ENCODE measurements at places on chromosomes 2 and 18.

GRCh38 chr2:223889229-223889628, 51.8 kb upstream of the AP1S3 start:
- no peak for DNase-seq

- no peak for DNase-seq
These were observed 29.0 kb downstream of the PTPN4 start for GRCh38 chr2:119788752-119789151.

- DNase-seq, result no peak
These were observed 107.7 kb downstream of the COL6A3 start for GRCh38 chr2:237306083-237306786.

DNA sequence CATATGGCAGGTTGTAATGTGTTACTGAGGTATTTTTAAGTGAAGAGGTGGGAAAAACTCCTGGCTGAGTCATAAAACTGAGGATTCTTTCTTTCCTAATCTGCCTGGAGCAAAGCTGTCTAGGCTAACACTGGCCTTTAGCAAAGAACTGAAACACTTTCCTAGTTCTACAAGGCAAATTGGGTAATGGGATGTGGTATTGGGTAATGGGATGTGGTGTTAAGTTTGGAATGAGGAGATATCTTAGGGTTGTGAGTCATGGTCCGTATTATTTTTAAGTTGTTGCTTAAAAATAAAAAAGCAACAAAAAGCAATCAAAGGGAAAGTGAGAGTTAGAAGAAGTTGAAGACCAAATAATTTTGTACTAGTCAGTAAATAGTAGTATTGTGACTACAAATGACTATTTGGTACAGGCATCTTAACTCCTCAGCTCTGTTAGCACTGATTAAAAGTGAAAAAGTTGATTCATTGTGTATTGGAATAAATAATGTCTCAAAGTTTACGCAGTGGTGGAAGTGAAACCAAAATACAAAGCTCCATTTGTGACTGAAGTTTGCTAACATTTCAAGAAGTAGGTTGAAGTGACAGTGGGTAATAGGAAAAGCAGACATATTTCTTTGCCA, 216.8 kb downstream of the CAMKMT start:
- no peak for DNase-seq

DNA sequence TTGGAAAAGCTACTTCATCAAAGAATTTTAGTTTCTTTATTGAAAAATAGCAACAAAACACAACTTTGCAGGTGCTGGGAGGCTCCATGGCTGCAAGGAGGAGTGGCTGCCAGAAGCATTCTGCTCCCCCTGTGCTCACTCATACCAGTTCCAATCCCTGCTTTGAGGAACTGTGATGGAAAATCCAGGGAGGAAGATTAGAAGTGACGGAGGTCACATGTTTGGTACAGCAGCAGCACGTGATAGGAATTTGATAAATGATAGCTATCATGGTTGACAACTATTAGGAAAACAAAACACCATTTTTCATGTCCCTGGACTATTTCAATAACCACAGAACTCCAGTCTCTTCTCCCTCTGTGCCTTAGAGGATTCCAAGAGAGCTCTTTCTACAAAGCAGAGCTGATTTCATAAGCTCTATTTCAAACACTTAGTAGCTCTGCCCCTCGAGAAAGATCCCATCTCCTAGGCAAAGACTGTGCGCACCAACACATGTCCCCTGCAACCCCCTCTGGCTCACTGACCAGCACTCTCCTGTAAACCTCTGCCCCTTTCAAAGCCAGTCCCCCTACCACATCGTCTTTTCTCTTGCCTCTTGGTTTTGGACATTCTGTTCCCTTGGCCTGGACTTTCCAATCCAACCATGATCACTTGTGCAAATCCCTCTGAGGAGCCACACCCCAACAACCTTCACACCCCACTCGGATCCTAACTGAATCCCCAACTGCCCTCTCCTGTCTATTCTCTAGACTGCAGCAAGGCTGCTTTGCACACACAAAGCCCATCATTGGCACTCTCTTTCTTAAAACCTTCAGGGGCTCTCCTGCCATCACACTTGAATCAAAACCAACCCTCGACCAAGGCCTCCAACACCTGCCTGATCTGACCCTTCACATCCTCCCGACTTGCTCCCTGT, 352.4 kb upstream of the PKDCC start:
- no peak for DNase-seq

DNA sequence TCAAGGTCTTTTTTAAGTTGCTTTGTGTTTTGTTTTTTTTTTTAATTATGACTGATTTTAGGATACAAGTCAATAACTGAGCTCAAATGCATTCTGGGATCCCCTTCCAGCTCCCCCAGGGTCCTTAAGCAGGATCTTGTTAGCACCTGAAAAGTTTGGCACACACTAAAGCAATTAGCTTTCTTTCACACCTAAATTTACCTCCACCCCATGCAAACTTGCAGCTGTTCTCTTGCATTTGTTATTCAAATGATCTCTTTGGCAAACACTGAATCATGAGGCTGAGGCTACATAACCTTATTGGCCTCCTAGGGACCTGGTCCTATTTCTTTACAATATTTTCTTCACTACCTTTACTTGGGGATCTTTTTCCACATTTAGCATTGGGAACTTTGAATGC, 2026.1 kb upstream of the CELF4 start:
- no peak for DNase-seq

DNA sequence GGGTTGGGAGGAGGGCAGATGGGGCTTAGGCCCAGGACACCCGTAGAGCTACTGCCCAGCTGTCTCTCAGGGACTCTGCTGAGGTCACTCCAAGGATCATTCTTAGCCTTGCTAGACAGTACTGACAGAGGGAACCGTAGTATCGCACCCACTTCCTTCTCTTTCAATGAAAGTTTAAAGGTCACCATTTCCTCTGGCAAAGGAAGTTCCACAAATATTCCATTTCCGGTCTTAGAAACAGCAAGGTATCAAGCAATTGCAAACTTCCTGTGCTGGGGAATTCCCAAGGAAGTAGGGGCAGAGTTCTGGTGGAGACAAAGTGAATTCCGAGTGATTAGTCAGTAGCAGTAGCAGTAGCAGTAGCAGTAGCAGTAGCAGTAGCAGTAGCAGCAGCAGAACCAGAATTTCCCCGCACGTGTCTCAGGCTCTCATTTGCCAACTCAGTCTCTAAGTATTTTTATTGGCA, 24.7 kb downstream of the IL1B start:
- no peak for DNase-seq

GRCh38 chr2:148967578-148967977, 70.9 kb upstream of the LYPD6B start:
- DNase-seq, result no peak

DNA sequence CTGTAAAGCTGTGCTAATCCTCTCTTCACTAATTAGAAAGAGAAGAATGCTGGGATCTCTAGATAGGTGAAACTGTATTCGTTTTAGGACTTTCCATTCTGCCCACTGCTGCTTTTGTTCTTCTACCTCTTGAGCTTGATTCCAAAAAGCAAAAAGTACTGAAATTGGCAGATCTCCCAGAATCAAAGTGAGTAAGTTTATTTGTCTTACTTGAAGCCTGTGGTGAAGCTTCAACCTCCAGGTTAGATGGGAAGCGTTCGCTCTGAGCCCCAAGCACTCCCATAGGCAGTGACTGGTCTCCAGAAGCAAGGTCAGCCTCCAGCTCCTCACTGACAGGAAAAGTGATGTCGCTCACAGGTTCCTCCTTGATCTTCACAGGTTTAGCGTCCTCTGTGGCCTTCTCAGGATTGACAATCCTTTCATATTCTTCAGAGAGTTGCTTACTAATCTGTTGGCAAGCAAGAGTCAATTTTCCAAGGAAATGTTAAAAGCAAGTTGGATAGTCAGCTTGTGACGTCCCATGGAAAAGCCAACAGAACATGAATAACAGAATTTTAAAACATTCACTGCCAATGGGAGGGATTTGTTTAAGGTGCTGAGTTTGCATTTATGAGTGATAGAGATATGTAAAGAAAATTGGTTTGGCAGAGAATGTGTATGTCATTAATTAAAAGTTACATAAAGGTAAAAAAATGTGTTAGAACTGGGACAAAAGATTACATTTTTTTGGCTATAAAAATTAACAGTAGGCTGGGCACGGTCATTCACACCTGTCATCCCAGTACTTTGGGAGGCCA, 8.1 kb downstream of the SUPT7L start:
- DNase-seq, result no peak

DNA sequence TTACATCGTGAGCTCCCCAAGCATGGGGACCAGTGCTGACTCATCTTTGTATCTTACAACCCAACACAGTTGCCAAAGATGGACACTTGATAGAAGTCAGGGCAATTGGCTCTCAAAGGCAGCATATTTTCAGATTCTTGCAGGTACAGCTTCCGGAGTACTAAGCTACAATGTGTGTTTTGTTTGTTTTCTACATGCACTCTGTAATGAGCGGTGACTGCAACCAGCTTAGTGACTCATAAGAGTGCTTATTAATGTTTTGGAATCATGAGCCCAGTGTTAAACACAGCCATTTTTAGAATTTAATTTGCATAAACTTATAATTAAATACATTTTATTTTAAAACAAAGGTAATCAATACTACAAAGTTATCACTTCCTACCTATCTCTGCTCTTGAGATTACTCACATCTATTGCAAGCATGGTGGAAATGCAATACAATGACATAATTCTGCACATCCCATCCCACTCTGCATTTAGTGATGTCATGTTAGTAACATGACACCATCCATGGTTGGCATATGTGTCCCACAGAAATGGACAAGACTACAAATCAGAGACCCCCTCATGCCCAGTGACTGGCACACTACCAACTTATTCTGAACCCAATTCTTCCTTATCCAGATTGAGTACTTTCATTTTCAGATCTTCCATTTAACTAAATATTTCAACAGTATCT, 399.8 kb upstream of the ST6GAL2 start:
- DNase-seq, result no peak

GRCh38 chr2:50084086-50084843, 930.0 kb upstream of the FSHR start:
- no peak for DNase-seq

DNA sequence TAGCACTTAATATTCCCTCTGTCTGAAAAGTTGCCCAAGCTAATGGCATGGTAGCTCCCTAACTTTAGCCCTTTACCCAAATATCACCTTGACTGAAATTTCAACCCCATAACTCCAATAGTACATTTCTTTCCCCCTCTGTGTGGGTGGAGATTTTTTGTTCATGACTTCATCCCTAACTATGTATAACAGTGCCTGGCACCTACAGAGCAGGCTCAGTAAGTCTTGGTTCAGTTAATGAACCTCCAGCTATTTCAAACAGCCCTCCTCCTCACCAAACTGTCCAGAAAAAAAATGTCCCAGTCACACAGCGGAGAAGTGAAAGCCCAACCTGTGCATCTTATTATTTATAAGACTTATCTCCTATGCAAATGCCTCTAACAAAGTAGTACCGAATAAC, 18.6 kb downstream of the BUB1 start:
- DNase-seq, result no peak

- DNase-seq, result no peak
These were observed at the start of gene UGT1A7 for GRCh38 chr2:233681521-233682099. TSS of gene UGT1A7 (plus strand) at chr2:233681901. CDS start at chr2:233681938, 37 bp downstream.

DNA sequence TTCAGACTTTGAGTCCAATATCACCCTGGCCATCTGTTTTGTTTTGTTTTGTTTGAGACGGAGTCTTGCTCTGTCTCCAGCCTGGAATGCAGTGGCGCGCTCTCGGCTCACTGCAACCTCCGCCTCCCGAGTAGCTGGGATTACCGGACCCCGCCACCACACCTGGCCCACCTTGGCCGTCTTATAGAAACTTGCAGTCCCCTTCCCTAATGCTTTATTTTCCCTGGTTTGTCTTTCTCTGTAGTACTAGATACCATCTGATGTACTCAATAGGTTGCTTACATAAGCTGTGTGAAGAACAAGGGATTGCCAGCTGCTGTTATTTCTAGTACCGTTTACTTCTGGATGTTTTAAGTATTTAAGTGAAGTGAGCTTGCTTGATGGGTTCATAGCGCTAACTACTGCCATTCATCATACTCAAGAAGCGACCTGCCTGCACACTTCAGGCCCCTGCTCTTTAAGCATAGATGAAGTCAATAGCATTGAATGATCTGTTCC, 1.2 kb downstream of the RPL31 start:
- DNase-seq, result no peak

DNA sequence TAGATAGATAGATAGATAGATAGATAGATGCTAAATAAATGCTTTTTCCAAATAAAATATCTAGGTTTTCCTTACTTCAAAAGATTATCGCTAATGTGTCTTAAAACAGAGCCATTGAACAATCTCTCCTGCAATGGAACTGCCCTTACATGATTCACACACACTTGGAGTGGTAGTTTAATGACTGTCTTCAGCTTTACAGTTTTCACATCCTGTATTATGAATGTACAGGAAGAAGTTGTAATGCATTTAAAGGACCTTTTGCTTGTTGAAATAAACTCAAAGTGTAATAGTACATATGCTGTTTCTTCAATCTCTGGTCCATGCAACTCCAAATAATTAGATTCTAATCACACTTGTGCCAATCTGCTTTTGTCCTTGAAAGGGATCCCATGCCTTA, 797.6 kb upstream of the CDH2 start:
- DNase-seq, result no peak

DNA sequence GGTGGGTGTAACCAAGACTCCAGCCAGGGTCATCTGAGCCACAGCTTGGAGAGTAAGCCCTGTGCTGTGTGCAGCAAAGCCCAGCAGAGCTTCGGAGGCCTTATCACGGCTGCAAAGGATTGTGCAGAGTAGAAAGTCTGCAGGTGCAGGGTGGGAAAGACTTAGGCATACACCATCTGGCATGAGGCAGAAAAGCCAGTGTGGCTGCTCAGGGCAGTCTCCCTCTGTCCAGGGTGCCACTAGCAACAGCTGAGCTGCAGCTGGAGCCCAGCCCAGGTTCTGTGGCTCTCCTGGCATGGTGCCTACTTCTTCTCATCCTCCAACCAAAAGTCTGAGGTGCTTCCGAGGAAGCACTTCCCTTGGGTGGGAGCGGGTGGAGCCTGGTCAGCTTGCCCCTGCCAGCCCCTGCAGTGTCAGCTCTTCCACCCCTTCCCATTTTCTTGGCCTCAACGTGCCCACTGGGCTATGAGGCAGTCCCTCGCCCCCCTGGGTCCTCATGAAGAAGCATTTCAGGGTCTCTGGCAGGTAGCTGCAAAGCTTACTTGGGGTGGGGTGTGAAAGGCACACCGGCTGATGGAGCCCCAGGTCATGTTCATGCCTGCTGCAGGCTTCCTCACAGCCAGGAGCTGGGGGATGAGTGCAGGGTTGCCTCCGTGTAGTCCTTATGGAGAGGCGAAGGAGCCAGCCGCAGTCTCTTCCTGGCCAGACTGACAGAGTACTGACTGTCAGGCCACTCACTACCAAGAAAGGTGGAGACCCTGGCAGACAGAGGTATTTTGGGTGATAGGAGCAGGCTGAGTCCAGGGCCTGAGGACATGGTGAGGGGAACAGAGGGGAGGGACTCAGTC, 4.8 kb downstream of the AMER3 start:
- no peak for DNase-seq

GRCh38 chr2:84442888-84443287, 16.2 kb downstream of the SUCLG1 start:
- no peak for DNase-seq

DNA sequence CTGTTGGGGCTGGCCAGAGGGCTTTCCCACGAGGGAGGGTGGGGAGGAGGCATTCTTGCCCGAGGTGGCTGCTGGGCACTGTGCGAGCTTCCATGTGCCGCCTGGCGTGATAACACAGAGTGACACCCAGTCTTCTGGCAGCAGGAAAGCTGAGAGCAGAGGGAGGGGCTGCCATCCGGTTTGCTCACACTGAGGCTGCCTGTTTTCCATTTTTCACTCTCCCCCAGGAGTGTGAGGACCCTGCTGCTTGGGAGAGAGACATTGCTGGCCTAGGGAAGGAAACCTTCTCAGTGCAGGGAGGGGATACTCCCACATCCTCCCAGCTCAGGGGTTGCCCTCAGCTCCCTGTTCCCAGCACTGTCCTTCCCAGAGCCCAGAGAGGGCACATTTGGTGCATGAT, 73.1 kb downstream of the INHBB start:
- no peak for DNase-seq

- DNase-seq, result no peak
These were observed 50.9 kb upstream of the PSMD14 start for GRCh38 chr2:161257123-161257952.
